Activated T-helper 17 cell treated with anti-CD3 and anti-CD28 coated beads, Interleukin-2, amount 50 U/mL, for 72 hours (primary cell): ENCODE measurements at places on chromosomes 1 and 21.
A peak's percentile ranks its signal among the peaks of the same experiment; 100 is the strongest.

DNA sequence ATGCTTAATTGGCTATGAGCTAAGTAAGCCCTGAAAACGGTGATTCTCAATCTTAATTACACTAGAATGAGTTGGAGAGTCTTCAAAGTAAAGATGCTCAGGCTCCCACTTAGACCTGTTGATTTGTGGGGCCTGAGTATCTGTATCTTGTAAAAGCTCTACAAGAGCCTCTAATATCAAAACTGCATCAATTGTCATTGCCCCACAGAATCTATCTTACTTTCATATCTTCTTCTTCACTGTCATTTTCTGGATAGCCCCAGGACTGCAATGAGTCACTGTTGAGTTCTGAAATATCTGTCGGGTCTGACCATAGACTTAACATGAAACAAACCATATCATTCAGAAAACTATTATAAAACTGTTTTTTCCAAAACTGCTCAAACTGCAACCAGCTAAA lies 102.8 kb upstream of the SERTAD4 start:
- peak; percentile 80 for ATAC-seq

DNA sequence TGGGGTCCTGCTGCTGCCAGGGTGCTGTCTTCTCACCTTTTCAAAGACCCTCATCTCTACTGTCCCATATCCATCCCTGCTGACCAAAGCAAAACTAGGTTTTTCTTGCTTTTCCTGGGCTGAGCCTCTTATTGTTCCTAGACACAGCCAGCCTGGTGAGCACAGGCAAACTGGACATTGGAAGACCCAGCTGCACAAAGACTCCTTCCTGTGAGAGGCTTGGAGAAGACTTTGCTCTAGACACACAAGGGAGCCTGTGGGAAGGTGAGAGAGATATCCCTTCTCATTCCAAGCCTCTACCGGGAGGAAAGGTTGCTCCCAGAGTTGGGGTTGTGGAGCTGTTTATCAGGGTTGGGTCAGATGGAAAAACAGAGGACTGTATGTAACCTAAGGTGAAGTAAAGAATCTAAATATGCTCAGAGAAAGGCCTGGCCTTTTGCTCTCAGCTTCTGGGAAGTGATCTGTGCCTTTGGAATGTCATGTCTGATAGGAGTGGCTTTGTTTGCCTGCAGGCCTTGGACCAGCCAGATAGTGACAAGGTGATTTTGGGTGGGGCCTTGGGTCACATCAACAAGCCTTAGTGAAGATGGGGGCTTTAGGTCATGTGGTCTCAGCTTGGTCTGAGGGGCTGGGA lies 87.6 kb upstream of the RUNX1 start:
- no peak for ATAC-seq

DNA sequence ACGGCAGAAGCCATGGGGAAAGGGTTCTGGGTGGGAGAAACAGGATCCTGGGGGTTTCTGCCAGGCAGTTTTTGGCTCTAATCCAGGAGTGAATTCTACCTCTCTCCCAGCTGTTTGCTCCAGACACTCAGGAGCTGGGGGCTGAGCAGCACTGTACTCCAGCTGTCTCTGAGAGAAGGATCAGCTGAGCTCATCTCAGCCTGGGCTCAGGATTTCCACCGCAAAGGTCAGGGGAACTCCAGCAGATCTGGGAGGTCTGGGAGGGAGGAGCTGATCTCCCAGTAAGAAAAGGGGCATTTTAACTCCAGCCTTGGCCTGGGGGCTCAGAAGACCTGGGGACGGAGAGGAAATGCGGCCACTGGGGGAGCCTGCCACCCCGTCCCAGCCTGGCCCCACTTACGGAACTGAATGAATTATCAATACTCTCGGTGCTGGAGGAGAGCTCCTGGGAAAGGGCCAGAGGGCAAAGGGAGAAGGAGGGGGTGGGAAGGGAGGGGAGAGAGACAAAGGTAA lies 17.3 kb downstream of the PI4KB start:
- ATAC-seq, result no peak

GRCh38 chr1:43610339-43610738 lies 39.6 kb upstream of the KDM4A start:
- no peak for ATAC-seq

GRCh38 chr1:219568733-219569132 lies 44.2 kb downstream of the ZC3H11B start:
- ATAC-seq, result no peak

GRCh38 chr1:212030936-212031528 lies 4.3 kb downstream of the INTS7 start:
- peak; percentile 3 for ATAC-seq

DNA sequence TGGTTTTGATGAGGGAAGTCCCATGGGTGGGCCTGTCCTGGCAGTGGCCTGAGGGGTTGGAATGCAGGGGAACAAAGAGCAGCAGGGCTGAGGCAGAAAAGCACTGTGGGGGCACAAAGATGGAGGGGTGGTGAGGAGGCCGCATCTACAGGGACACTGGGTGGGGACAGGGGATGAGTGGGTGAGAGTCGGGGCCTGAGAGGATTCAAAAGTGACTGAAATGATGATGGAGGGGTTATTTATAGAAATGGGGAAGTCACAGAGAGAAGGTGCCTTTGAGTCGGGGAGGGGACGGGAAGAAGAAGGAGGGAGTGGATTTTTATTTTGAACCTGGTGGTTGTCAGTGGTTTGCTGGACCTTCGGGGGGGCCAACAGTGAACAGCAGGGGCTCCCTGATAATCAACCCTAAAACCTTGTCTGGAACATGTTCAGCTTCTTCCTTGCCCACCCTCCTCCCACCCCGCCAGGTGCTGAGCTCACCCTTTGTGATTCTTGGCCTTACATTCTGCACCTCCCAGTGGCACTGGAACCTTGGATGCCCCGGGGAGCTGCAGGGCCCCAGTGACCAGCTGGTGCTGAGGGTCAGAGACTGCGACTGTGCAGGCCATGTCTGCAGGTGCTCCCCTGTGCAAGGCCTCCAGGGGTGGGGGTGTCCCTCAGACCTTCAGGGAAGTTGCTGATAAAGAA lies 42.9 kb downstream of the IER5 start:
- ATAC-seq, result no peak

GRCh38 chr1:46197560-46197963 lies 672 bp downstream of the POMGNT1 start:
- ATAC-seq, result no peak

GRCh38 chr1:17027403-17027802 lies 15.7 kb upstream of the ATP13A2 start:
- no peak for ATAC-seq

- ATAC-seq, result no peak
Observed at GRCh38 chr1:231036416-231036815, 3.6 kb downstream of the FAM89A start.

DNA sequence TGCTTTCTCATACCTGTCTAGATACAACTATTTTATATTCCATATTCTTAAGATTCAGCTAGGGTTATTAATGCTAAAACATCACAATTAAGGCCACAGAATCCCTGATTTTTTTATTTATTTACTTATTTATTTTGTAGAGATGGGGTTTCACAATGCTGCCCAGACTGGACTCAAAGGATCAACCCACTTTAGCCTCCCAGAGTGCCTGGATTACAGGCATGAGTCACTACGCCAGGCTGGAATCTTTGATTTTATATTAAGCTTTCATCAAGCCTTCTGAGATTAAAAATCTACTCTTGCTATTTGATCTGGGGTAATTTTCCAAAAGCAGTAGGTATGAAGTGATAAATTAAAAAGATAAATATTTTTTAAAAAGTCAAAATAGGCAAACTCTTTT lies 38.9 kb downstream of the MCOLN2 start:
- ATAC-seq, result no peak

GRCh38 chr1:223153177-223154119 lies 10.4 kb upstream of the TLR5 start:
- no peak for ATAC-seq

DNA sequence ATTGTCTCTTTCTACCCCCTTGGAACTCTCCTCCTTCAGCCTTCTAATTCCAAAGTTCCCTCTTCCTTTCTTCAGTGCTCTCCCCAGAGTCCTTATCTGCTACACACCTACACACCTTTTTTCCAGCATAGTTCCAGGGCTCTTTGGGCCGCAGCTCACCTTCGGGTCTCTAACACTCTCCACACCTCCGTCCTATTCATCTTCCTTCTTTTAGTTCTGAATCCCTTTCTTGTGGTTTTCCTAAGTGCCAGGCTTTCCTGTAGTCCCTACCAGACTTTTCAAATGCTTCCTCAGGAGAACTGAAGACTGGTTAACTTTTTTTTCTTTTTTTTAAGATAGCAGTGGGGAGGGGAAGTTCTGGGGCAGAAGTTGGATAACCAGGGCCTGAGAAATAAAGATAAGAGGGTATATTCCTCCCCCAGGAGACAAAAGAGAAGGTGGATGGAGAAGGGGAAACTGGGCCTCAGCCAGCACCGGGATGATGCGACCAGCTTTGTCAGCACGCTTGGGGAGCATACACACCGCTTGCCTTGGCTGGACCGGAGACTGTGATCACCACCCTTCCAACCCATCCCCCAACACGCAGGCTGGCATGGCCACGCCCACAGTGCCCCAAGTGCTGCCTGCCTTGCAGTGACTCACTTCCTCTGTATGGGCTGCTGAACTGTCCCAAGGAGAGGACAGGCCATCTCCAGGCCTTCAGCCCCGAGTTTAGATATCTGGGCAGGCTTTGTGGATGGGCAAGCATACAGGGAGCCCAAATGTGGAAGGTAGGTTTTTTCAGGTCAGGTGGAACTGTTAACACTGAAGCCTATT lies 2.5 kb upstream of the CERS2 start:
- ATAC-seq, result peak; percentile 76

DNA sequence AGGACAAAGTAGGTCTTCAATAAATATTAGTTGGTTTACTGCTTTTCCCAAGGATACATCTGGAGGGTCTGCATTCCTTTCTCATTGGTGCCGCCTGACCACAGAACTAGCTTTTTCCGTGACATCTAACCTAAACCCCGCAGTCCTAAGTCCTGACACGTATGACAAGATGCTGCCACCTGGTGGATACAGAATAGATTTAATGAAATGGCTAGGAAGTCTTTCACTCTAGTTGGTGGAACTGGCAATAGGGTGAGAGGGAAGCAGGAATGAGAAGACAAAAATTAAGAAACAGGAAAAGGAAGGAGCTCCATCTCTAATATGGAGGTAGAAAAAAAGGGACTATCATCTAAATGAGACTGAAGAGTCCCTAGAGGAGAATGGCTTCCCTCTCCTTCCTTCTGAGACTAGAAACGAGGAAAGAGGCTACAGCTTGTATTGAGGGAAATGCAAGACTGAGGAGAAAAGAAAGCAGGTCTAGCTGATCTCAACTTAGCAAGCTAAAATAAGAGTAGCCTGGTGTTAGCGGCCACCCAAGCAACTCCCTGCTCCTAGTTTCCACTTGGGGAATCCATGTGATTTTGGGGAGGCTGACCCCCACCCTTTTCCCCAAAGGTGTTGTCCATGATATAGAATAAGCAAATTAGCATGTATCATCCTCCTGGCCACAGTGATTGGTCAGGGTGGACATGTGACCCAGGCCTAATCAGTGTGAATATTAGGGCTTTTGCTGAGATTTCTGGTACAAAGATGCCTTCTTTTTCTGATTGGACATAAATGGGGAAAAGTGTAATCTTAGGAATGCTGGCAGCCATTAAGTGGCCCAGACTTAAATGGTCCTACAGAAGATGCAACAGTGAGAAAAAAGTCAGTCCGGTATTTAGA lies 5.9 kb downstream of the RFX5 start:
- peak; percentile 97 for ATAC-seq

DNA sequence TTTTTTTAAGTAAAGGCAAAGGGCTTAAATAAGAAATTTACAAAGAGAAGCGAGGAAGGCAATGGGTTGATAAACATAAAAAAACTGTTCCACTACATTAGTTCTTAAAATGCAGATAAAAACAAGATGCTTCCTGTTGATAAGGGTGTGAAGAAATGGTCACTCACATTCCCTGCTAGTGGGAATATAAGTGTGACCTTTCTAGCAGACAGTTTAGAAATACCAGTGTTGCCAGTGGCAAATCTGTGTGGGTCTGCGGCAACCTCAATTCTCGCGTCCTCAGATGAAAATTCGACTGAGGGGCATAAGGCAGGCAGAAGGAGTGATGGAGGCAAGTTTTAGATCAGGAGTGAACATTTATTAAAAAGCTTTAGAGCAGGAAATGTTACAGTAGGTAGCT lies 151.1 kb downstream of the NTNG1 start:
- no peak for ATAC-seq

DNA sequence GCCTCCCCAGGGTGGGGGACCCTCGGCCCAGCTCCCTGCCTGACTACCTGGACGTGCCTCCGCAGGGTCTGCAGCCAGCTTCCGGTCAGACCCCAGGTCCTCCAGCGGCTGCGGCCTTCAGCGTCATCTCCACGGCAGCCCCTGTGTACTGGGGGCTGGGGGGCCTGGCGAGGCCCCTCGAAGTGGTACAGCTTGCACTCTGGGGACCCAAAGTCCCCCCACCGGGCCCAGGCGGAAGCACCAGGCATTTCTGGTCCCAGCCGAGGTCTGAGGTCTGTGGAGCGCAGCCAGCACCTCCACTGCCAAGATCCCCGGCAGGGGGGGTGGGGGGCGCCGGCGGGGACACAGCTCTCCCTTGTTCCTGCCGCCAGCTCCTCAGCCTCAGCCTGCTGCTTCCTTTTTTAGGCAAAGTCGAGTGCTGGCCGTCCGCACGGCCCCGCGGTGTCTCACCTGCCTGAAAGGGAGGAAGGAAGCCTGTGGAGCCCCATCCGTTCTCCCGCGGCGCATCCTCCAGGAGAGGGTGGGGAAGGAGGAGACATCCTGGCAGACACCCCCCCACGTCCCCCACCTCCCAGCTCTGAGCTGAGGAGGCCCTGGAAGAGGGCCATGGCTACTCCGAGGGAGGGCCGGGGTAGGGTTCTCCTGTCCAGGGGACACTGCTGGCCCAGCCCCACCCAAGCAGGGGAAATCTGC lies 1.2 kb upstream of the VWA1 start:
- no peak for ATAC-seq

GRCh38 chr1:47482786-47483185 lies 44.9 kb downstream of the FOXD2 start:
- no peak for ATAC-seq

GRCh38 chr1:203870245-203870644 lies 8.8 kb downstream of the SNRPE start:
- ATAC-seq, result no peak

- ATAC-seq, result no peak
Observed at GRCh38 chr1:30382496-30382895, 340.9 kb downstream of the MATN1 start.

DNA sequence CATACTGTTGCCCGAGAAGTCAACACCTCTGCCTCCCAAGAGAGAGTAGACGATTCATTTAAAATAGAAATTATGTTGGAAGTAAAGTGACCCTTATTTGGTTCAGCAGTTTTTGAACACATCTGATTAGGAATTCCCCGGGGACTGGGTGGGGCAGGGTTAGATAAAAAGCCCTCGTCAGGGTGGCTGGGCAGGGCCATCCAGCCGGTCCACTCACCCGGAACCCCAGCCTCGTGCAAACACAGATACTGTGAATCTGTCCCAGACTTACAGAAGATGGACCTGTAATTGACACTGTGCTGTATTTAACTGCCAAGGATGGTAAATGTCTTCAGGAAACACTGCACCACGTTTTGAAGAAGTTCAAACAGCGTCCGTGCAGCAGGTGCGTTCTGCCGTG lies 63.7 kb downstream of the PRDM16 start:
- ATAC-seq, result no peak

DNA sequence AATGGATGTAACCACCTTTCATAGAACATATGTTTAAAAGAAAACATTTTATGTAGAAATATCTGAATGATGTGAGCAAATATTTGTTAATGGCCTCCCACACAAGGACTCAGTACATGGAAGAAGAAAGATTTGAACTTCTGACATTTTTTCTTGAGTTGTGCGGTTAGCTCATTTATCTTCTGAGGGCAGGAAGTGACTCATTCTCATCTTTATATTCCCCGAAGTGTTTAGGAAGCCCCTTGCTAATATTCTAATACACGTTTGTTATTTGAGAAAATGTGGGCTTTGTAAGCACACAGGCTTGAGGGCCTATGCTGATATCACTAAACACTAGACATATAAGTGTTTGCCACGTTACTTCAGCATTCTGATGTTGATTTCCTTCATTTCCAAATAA lies 392.5 kb upstream of the PTBP2 start:
- no peak for ATAC-seq
